ENCODE measurements at places on chromosomes 4 and X. TPM values are rescaled to one million over a fixed set of nuclear protein-coding genes. Genes with fewer than 3 reads are reported as not detected.

The STX18 gene
- 16.0 TPM for total RNA-seq

The NR0B1 gene
- total RNA-seq = not detected

The PPARGC1A gene
- total RNA-seq = 2.7 TPM

The RADX gene
- 0.26 TPM for total RNA-seq

The TLR3 gene
- 0.51 TPM for total RNA-seq

The CLNK gene
- not detected for total RNA-seq

The FAT4 gene
- 47.4 TPM for total RNA-seq

The PRMT9 gene
- total RNA-seq = 10.1 TPM

The BGN gene
- 70.9 TPM for total RNA-seq

The FAM9B gene
- not detected for total RNA-seq

The SCML2 gene
- total RNA-seq = 2.7 TPM

The UGT2B17 gene
- total RNA-seq = not detected

The WNK3 gene
- total RNA-seq = 0.38 TPM

The UTP3 gene
- total RNA-seq = 10.8 TPM

The HGFAC gene
- total RNA-seq = under 0.01 TPM

The HTATSF1 gene
- total RNA-seq = 22.8 TPM

The KLKB1 gene
- 1.1 TPM for total RNA-seq

The JAKMIP1 gene
- not detected for total RNA-seq

Measured in dermis microvascular lymphatic vessel endothelial cell (primary cell).